ENCODE measurements at places on chromosomes 7 and 10.

DNA sequence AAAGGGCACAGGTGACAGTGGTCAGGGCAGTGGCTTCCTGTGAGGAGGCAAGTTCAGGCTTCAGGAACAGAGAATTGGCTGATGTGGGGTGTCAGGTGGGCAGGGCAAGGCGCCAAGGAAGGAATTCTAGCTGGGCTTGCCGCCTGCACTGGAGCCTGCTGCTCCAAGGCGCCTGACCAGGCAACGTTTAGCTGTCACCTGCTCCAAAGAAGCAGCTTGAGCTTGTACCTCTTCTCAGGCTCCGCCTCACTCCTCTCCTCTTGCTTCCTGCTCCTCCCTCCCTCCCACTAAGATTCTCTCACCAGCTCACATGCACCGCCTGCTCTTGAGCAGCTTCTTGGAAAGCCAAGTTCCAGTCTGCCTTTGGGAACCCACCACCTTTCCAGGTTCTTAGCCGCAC is 187.4 kb upstream of the GRB10 start:
- DNase-seq, result no peak

GRCh38 chr10:13831711-13832141 is 245.0 kb downstream of the PRPF18 start:
- no peak for DNase-seq

DNA sequence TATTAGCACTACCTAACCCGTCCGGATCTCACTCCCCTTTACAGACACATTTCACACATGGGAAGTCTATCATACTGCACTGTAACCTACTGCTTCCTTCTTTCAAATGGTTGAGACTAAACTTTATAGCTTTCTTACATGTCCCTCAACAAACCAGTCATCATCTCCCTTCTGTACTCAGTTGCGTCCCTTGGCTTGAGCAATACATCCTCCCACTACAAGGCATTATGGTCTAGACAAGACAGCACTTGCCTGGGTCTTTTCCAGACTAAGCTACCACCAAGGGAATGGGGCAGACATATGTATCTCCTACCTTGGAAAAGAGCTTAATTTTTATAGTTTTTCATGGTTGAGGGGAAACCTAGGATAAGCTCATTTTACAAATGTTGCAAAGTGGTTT is 575.2 kb downstream of the KCNMA1 start:
- no peak for DNase-seq

GRCh38 chr10:117569610-117570390 is 27.3 kb downstream of the EMX2 start:
- DNase-seq, result no peak

- DNase-seq, result no peak
Measured at GRCh38 chr7:41834805-41835694, 132.2 kb upstream of the INHBA start.

GRCh38 chr7:12475362-12476063 is 71.8 kb upstream of the VWDE start:
- DNase-seq, result no peak

DNA sequence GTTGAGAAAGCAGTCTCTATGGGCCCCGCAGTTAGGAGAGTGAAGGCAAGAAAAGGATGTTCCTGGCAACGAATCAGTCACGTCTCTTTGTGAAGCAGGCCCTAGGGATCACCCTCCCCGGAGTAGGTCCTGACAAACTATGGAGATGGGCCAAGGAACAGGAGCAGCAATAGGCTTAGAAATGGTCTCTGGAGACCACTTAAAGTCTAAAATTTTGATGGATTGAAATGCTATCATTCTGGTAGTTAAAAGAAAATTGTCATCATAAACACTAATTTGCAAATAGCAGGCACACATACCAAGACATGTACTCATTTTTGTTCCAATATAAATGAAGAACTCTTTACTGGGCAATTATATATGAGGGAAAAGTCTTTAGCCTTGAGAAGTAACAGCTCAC is 123.5 kb downstream of the ITGB8 start:
- DNase-seq, result no peak

DNA sequence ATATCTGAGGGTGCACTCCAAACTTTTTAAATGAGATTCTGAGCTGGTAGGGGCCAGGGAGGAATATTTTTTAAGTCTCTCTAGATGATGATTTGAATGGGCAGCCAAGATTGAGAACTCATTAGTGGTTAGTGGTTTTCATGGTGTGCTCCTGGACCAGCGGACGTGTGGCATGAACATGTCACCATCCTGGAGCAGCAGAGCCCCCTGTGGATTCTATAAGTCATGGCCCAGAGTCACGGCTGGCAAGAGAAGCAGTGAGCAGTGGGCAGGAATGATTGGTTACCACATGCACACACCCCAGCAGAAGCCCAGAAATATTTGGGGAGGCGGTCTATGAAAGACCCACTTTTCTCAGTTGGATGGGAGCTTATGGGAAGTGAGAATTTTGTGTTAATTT is 21.2 kb upstream of the UCN3 start:
- DNase-seq, result no peak

- no peak for DNase-seq
Measured at GRCh38 chr7:34036972-34037792, 131.8 kb downstream of the BMPER start.

DNA sequence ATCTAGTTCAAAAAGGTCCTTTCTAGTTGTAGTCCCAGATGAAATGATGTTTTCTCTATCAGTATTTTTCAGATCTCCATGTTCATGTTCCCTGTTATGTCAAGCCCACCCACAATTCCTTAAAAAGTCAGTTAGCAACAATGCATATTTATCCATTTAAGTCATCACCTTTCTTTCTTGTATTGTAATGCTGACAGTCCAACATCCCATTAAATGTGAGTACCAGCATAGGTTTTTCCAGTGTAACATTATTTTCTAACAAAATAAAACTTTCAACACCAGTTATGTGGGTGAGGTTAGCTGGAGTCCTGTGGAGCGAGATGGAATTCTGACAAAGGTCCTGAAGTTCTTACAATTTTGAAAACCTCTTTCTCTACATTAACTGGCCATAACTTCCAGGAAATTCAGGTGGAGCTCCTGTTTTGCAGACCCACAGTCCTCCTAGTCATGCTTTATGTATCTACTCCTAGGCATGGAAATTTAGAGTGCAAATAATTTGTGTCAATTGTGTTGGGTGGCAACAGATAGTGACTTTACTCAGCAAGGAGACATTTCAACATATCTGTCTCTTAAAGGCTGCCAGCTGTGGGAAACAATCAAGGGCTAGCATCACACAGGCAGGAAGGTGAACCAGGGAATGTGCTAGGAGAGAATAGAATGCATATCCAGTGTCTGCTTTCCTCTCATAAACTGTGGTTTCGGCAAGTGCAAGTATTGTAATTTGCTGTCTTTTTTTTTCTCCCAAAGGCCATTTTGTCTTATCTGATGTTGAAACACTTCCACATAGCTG is 162.6 kb downstream of the MTERF1 start:
- no peak for DNase-seq

- DNase-seq, result no peak
Measured at GRCh38 chr7:12239806-12240205, 28.7 kb downstream of the TMEM106B start.

DNA sequence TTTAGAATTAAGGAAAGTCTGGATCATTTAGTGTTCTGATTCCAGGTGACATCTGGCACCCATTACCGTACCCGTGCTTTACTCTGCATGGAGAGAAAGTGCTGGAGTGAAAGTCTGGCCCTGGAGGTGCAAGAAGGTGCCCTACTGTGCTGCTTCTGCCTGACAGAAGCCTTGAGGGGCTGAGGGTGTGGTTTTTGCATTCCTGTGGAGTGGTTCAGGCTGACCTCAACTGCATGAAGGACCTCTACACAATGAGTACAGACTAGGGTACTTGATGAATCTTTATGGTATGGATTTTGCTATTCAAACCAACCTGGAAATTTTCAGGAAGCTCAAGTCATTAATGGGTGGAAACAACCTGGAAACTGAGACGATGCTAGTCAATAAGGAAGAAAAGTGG is 45.1 kb upstream of the GSAP start:
- DNase-seq, result no peak

- DNase-seq, result no peak
Measured at GRCh38 chr7:150831851-150832250, 20.5 kb upstream of the AOC1 start.

- no peak for DNase-seq
Measured at GRCh38 chr7:135670179-135670578, 7.9 kb downstream of the STMP1 start.

GRCh38 chr7:95718577-95719410 is 53.6 kb upstream of the DYNC1I1 start:
- DNase-seq, result no peak

DNA sequence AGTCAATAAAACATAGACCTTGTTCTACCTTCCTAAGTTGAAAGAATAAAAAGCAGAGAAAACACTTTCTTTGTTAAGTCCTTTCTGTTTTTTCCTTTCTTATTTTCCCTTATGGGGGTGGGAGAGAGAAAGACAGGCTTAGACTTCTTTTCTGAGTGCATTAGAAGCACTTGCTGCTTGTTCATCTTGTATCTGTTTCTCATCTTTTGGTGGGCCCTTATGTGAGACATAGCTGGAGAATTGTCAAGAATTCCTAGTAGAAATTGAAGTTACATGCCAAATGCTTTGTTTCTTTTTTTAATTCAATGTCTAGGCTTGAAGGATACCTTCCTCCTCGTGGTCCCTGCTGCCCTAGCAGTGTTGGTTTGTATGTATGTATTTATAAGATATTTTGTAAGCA is 6.7 kb downstream of the EIF4EBP2 start:
- DNase-seq, result no peak

GRCh38 chr10:3095373-3096139 is 28.2 kb downstream of the PFKP start:
- peak; percentile 93 for DNase-seq

All from activated CD4-positive, alpha-beta T cell treated with anti-CD3 and anti-CD28 coated beads, Interleukin-2, Interleukin-4, amounts not matched to agents 100 ng/mL and 50 ng/mL, durations not matched to agents 16 hours and 8 hours (primary cell).